Fibroblast of skin of right biceps (primary cell): ENCODE measurements at places on chromosomes 12 and 14.

- DNase-seq = no peak
These were observed 176.4 kb downstream of the KCNA5 start for GRCh38 chr12:5220099-5220498.

DNA sequence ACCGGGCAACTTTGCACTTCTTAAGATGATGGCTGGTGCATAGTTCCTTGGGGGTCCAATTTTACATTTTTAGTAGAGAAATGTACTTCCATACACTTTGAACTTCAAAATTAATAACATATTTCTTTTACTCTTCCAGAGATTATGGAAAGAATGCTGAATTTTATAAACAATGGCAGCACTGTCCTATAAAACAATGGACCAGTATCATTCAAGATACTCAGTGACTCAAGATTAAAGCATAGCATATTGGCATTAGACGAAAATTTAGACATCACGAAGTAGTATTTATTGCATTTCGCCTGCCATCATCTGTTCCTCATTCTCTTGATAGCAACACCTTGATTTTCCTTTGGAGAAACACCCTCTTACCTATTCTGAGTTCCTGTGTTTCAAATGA is 118.3 kb upstream of the ATF7IP start:
- no peak for DNase-seq

GRCh38 chr12:12441843-12442461 is 85.1 kb downstream of the BORCS5 start:
- peak; percentile 13 for DNase-seq

DNA sequence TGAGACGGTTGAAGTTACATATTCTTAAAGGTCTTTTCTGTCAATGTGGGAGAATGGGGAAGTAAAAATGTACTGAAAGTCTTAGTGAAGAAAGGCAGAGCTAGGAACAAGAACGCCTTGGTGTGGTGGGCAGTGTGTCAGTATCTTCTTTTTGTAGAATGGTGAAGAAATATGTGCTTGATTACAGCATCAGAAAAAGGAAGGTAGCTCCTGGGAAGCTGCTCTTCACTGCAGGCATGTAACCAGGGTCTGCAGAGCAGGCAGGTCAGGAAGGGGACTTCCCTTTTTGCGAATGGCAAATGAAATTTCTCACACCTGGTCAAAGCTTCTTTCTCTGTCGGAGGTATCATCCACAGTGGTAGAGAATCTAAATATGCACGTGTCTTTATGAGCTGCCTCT is 226.2 kb downstream of the ADAMTS20 start:
- no peak for DNase-seq

DNA sequence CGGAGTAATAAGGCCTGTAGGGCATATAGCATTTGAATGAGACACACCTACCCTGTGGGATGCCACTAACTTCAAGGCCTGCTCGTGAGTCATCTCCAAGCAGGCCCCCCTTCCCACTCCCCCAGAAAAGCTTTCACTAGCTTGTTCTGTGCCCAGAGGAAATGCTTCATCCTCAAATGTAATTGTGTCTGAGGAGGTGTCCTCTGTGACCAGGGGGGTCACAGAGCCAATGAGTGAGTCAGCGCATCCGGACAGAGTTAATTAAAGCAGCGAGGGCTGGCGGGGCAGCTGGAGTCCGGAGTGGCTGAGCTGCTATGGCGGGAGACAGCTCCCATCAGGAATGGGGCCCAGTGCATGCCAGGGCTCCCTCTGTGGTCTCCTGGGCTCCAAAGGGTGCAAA is 27.0 kb upstream of the ESRRB start:
- peak; percentile 67 for DNase-seq

GRCh38 chr14:69372146-69372545 is 26.0 kb downstream of the ERH start:
- DNase-seq = no peak

GRCh38 chr14:26811756-26812305 is 214.0 kb upstream of the NOVA1 start:
- DNase-seq = no peak

GRCh38 chr14:22691171-22691570 is 47.0 kb upstream of the OR6J1 start:
- DNase-seq = peak; percentile 84

DNA sequence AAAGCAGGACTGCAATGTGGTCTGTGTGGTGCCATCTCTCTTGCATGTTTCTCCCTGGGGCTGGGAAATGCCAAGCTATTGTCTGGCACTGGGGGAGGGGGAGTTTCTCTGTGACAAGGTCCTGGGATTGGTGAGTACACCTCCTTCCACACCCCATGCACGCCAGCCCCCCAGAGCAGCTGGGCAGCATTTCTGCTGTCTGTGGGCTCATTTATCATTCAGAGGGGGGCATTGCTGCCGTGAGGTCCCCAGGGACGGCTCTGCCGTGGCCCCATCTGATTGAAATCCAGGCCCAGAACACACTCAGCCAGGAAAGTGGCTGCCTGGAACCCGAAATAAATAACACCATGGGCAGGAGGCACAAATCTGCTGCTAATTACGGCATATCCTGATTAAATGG is 12.6 kb upstream of the FAM222A start:
- no peak for DNase-seq

- DNase-seq = no peak
These were observed 25.6 kb upstream of the MBIP start for GRCh38 chr14:36346052-36346451.

- DNase-seq = no peak
These were observed 5.5 kb downstream of the TBK1 start for GRCh38 chr12:64457466-64457865.

DNA sequence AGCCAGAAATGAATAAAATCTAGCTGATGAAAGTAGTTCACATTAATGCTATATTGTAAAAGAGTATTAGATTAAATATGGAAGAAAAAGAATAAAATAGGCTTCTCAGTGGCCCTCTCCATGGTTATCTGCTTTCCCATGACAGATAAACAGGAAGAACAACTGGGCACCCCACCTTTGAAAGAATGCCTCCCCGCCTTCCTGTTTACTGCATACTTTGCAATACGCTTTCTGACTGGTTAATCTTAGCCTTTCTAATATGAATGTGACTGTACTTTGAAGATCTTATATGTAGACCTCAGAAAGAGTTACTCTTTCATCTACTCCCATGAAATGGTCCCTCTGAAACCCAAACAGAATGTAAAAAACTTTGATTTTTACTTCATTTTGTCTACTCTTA is 34.1 kb upstream of the DAAM1 start:
- no peak for DNase-seq

DNA sequence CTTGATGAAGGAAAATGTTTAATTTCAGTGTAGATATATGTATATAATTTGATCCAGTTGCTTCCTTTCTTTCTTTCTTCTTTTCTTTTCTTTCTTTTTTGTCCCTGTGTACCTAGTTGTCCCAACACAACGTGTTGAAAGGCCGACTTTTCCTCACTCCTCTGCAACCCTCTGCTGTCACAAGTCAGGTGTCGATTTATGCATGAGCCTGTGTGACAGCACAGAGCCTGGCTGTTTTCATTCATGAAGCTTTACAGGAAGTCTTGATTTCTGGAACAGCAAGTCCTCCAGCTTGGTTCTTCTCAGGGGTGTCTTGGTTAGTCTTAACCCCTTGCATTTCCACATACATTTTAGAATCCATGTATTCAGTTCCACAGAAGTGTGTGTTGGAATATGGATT is 88.1 kb downstream of the PPP2R5C start:
- no peak for DNase-seq

DNA sequence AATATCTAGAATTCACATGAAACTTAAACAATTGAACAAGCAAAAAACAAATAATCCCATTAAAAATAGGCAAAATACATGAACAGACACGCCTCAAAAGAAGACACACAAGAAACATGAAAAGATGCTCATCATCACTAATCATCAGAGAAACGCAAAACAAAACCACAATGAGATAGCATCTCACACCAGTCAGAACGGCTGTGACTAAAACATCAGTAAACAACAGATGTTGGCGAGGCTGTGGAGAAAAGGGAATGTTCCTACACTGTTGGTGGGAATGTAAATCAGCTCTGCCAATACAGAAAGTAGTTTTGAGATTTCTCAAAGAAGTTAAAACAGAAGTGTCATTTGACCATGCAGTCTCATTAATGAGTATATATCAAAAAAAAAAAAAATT is 121.3 kb downstream of the PTPRO start:
- no peak for DNase-seq

DNA sequence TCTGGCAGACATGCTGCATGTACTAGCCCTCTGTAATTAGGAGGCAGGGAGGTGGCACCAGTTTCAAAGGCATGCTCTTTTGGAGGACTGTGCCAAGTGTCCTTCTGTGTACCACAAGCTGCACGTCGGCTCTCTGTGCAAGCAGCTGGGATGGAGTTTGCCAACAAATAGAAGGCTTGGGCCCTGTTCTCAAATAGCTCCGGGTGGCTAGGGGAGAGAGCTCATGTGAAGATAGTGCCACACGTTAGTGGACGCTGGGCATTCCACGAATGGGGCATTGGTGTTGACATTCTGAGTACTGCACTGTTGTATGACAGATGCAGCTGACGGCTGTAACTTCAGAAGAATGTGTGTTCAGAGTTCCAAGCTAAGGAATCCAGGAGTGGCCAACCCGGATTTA is 4.4 kb downstream of the AACS start:
- DNase-seq = no peak

DNA sequence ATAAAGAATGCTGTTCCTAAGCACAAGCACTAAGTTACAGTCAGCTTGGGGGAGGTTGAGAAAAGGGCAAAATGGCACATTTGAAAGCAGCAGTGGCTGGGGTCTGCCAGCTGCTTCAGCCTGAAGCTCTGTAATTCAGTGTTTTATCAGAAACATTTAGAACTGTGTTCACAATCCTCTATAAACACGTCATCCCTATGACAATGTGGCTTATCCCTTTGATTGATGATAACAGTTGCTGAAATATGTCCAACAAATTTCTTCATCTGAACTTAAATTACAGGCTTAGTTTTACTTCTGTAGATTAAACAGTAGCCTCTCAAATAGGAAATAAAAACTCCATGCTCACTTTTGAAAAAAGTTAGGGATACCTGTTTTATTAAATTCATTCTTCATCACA is 108.8 kb downstream of the VEZT start:
- DNase-seq = peak; percentile 84

GRCh38 chr14:57962325-57963035 is 96.6 kb upstream of the SLC35F4 start:
- peak; percentile 4 for DNase-seq

- DNase-seq = peak; percentile 77
These were observed 115.3 kb upstream of the NAP1L1 start for GRCh38 chr12:76199808-76200207.

DNA sequence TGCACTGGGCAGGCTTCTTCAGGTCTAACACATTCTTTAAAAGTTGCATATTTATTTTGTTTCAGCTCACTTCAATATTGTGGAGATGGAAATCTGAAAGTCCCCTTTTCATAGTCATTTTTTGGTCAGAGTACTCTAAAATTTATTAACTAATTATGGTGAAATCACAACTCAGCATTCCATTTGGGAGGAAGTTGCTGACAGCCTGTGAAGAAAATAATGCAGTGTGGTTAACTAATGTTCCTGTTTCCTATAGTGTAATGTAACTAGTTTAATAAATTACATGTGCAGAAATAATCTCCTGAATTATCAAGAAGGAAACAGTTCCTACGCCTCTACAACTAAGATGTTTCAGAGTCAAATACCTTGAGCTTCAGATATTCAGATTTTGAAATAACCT is 17.1 kb downstream of the LRFN5 start:
- DNase-seq = peak; percentile 33

DNA sequence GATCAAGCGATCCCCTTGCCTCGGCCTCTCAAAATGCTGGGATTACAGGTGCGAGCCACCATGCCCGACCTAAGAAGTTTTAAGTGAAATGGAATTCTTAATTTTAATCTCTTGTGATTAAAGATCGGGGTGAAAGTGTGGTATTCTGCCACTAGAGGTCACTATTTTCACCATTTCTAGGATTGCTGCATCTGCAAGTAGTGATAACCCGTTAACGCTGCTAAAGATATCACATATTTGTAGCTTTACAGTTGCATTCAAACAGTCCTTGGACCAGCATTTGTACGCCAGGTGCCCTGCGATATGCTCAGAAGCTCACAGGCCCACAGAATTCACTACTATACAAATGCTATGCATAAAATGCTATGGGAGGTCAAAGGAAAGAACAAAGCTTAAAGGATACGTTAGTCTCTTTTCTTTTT is 19.3 kb downstream of the CCDC62 start:
- peak; percentile 53 for DNase-seq

GRCh38 chr14:74217672-74218448 is 21.4 kb upstream of the VSX2 start:
- peak; percentile 54 for DNase-seq

DNA sequence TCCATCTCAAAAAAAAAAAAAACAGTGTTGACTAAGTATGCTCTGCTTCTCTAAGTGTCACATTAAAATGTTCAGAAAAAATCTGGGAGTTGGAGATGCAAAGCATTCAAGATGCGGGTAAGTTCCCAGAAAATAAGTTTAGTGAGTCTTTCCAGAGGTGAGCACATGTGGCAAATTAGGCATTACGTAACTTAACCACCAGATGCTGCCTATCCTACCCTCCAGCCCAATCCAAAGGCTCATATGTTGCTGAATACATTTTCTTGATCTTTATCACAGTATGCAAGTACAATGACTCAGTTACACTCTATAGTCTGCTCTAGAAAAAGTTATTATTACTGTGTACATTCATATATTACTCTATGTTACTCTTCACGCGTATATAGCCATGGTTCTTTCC is 3.6 kb downstream of the SLC2A14 start:
- DNase-seq = peak; percentile 90

DNA sequence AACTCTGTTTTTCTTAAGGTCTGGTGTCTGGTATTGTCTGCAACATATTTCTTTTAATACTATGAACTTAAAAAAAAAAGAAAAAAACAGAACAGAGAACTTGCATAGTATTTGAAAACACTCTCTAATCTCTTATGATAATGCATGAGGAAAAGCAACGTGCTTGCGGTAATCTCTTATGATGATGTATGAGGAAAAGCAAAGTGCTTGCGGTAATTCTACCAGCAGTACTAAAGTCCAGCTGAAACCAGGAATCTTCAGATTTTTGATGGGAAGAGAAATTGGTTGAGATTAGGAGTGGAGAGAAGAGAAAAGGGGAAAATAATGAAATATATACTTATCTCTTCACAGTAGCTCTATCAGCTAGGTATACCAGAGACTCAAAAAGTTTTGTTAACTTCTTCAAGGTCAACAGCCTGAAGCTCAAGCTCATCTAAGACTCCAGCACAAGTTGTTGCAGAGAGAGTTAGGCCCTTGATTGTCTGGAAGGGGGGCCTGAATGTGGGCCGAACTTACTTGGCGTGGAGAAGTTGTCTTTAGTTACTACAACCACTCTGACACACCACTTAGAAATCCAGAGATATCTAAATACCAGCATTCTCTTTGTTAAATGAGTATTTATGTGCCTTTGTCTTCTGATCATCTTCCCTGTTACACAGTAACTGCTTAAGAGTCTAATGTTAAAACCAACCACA is 240.4 kb downstream of the PRKD1 start:
- peak; percentile 8 for DNase-seq

DNA sequence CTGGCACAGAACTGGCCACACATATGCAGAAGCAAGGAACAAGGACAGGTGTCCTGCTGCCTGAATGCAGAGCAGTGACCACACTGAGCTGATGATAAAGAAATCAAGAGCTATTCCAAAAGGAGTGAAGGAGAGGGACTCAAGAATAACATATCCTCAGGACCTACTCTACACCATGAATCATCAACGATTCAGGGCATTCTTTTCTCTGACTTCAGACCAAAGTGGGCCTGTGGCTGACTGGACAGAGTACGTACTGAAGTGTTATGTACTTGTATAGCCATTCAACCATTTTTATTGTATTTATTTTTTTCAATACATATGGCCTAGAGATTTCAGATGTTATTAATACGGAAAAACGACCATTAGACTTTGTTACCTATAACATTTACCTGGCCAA is 177.5 kb upstream of the TMTC1 start:
- peak; percentile 23 for DNase-seq

- no peak for DNase-seq
These were observed 10.9 kb downstream of the HIF1A start for GRCh38 chr14:61706096-61706690.
